Ascending aorta (tissue), 2 donors: ENCODE measurements at places on chromosomes 3 and 15.

GRCh38 chr3:67858492-67858891, 204.1 kb upstream of the SUCLG2 start:
- no peak overlapping the region for H3K4me3 ChIP-seq
- H3K4me1 ChIP-seq: no peaks in the 10 kb centered on the region
- H3K27me3 ChIP-seq: no peaks in the 10 kb centered on the region
- H3K36me3 ChIP-seq: no peaks in the 10 kb centered on the region

GRCh38 chr3:143979813-143980212, 8.2 kb downstream of the DIPK2A start:
- H3K27me3 ChIP-seq: no peaks in the 10 kb centered on the region
- no peaks in the 10 kb centered on the region for H3K36me3 ChIP-seq
- no peak overlapping the region for H3K4me3 ChIP-seq
- no peak for DNase-seq

DNA sequence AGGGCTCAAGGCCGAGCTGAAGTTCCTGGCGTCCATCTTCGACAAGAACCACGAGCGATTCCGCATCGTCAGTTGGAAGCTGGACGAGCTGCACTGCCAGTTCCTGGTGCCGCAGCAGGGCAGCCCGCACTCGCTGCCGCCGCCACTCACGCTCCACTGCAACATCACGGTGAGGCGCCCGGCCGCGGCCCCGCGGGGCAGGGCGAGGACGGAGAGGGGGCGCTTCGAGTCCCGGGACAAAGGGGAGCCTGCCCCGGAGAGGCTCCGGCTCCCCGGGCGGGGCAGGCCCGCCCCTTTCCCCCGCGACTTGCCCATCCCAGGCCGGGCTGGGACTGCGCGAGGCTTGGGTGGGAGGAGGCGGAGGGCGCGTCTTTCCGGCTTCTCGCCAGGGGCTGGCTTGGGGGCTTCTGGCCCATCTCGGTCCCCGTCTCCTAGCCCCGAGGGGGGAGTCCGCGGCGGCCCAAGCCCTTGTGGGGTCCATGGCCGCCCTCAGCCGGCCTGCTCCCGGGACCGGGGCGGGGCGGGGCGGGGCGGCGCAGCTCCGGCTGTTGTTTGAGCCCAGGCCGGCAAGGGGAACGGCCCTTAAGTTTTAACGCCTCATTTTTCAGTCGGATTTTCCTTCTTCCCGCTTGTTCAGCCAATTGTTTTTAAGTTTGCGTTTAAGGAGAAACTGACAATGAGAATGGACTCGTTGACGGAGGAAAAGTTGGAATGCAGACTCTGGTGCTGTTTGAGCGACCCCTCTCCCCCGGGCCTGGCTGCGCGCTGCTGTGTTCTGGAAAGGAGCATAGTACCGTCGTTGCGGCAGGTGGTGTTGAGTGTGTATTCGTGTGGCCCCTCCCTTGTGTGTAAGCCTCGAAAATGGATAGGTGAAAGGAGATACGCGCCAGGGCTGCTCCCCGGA, 683 bp downstream of the UBE2Q2 start:
- H3K4me3 ChIP-seq: peak overlapping the region; percentile 80
- no peaks in the 10 kb centered on the region for H3K36me3 ChIP-seq
- peaks cover 5% of the 10 kb centered on the region for H3K4me1 ChIP-seq
- no peaks in the 10 kb centered on the region for H3K27me3 ChIP-seq
- peak; percentile 74 for DNase-seq
- H3K27ac ChIP-seq: peak overlapping the region; percentile 97

DNA sequence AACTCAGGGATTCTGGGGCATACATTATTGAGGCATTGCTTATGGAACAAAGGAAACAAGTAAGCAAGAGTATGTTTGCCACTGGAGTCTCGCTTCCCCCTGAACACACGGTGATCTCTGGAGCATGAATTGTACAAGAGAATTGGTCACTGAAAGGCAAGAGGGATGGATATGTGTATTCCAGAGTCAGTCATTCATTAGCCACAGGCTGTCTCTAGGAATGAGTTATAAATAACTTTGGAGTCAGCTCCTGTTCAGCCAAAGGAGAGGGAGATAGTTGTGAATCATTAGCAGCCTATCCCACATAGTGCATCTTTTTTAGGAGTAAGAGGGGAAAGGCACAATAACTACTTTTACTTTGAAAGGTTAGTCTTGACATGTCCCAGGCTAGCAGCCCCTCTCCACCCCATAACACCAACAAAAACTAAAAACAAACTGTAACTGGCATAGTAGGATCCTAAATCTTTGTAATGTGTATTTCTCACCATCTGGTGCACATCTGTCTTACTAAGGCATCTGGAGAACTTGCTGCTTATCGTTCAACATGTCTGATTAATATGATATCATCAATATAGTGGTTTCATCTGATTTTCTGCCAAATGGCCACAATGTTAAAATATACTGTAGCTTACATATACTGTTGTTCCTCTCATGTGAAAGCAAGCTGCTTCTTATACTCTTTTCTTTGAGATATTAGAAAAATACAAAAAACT, 462.2 kb downstream of the GRM7 start:
- H3K4me1 ChIP-seq: no peaks in the 10 kb centered on the region
- no peaks in the 10 kb centered on the region for H3K36me3 ChIP-seq
- no peaks in the 10 kb centered on the region for H3K27me3 ChIP-seq
- no peak overlapping the region for H3K27ac ChIP-seq
- no peak for DNase-seq

DNA sequence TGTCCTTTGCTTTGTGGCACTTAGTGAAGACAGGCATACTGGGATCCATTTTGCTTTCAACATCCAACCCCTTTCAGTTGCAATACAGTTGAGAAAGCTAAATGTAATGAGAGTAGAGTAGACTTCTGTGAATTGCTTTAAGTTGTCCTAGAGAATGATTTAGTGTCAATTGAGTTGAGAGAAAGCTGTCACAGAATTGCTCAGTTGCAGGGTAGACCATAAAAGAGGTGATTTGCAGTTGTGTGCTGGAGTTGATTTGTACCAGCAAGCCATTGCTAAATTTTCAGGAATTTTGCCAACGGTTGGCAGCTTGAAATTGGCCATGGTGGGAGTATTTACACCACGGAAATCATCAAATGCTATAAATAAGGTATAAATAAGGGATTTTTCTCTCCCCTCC, 2.2 kb downstream of the ABHD5 start:
- no peak for DNase-seq
- H3K27ac ChIP-seq: no peak overlapping the region
- H3K36me3 ChIP-seq: no peaks in the 10 kb centered on the region

- H3K36me3 ChIP-seq: no peaks in the 10 kb centered on the region
- H3K4me3 ChIP-seq: no peak overlapping the region
- DNase-seq: no peak
- peaks cover 14% of the 10 kb centered on the region for H3K4me1 ChIP-seq
- H3K27me3 ChIP-seq: no peaks in the 10 kb centered on the region
Observed at GRCh38 chr3:42161050-42161935, 70.1 kb downstream of the TRAK1 start.

GRCh38 chr3:78221796-78222195, 1181.9 kb downstream of the ROBO2 start:
- H3K27me3 ChIP-seq: no peaks in the 10 kb centered on the region
- H3K4me1 ChIP-seq: no peaks in the 10 kb centered on the region
- no peaks in the 10 kb centered on the region for H3K36me3 ChIP-seq
- no peak overlapping the region for H3K27ac ChIP-seq
- no peak for DNase-seq

- no peaks in the 10 kb centered on the region for H3K27me3 ChIP-seq
- no peak overlapping the region for H3K27ac ChIP-seq
- H3K4me1 ChIP-seq: no peaks in the 10 kb centered on the region
- no peak overlapping the region for H3K4me3 ChIP-seq
- H3K36me3 ChIP-seq: no peaks in the 10 kb centered on the region
- DNase-seq: no peak
Observed at GRCh38 chr3:183513046-183513706, 42.3 kb downstream of the KLHL6 start.

- DNase-seq: no peak
- no peaks in the 10 kb centered on the region for H3K27me3 ChIP-seq
- no peaks in the 10 kb centered on the region for H3K4me1 ChIP-seq
- no peak overlapping the region for H3K27ac ChIP-seq
- H3K4me3 ChIP-seq: no peak overlapping the region
Observed at GRCh38 chr15:74262625-74263024, 26.5 kb downstream of the CCDC33 start.

GRCh38 chr15:74958908-74959585, 2.5 kb upstream of the RPP25 start:
- H3K27me3 ChIP-seq: no peaks in the 10 kb centered on the region
- peak overlapping the region; percentile 71 for H3K4me3 ChIP-seq
- H3K36me3 ChIP-seq: no peaks in the 10 kb centered on the region
- peaks cover 16% of the 10 kb centered on the region for H3K4me1 ChIP-seq
- DNase-seq: no peak

GRCh38 chr3:48826451-48826850, 21.2 kb downstream of the PRKAR2A start:
- H3K4me3 ChIP-seq: no peak overlapping the region
- DNase-seq: no peak
- peaks cover 18% of the 10 kb centered on the region for H3K4me1 ChIP-seq
- no peaks in the 10 kb centered on the region for H3K27me3 ChIP-seq
- peak overlapping the region; percentile 48 for H3K27ac ChIP-seq
- no peaks in the 10 kb centered on the region for H3K36me3 ChIP-seq

DNA sequence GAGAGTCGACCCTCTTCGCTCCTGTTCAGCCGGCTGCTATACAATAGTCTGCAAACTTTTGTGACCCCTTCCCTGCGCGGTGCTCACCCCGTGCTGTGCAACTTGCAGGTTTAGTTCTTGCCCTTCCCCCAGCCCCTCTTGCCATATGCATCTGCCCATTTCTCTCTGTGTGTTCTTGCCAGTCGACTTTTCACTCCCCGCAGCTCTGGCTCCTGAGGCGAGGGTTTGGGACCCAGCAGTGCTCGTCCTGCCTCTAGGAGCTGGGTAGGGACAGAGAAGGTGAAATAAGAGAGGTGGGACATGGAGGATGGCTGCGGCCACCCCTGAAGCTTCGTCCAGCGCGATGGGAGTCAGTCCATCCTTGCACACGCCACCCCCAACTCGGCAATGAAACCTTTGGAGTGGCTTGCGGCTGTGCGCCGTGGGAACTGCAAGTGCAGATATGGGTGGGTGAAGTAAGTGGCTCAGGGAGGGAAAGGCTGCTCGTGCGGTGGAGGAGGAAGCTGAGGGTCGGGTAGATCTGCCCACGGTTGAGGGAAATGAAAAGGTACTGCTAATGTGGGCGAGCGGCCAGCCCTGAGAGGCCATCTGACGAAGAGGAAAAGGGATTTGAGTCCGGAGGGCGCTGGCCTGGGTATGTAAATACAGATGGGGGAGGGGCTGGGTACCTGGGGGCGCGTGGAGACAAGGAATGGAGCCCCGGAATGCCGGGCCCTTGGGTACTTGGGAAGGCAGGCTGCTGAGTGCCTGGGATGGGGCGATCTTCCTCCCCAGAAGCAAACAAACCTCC, 1.0 kb downstream of the LRRC3B start:
- no peaks in the 10 kb centered on the region for H3K36me3 ChIP-seq
- H3K4me1 ChIP-seq: no peaks in the 10 kb centered on the region
- no peak overlapping the region for H3K27ac ChIP-seq
- no peaks in the 10 kb centered on the region for H3K27me3 ChIP-seq
- DNase-seq: no peak

- peak overlapping the region; percentile 65 for H3K27ac ChIP-seq
- H3K36me3 ChIP-seq: no peaks in the 10 kb centered on the region
- no peak overlapping the region for H3K4me3 ChIP-seq
- H3K4me1 ChIP-seq: peaks cover 46% of the 10 kb centered on the region
Observed at GRCh38 chr3:58035524-58036255, 27.5 kb downstream of the FLNB start.

DNA sequence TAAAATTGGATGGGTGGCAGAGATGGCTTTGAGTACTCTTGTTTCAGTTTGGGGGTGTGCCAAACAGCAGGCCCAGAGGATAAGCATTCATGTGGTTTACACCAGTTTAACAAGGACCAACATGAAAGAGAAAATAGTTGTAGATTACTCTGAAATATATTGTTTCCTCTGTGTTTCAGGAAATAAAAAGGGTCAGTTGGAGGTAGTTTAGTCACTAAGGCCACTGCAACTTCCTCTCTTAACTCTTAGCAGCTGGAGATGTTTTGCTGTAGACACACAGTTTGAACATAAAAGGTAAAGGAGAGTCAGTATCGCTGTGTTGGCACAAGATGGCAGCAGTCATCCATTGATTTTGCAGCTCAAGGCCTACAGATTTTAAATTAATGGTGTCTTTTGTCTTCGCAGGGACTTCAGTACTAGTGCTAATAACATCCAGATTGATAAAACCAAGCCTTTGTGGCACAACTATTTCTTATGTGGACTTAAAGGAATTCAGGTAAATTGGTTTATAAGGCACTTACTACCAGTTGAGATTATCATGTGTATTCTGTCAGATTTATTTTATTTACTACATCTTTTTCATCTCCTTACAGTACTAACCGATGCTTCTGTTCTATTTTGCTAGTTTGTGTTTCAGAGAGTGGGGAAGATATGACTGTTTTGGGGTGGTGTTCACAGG, 65.5 kb downstream of the GALK2 start:
- H3K27ac ChIP-seq: no peak overlapping the region
- no peaks in the 10 kb centered on the region for H3K27me3 ChIP-seq
- H3K36me3 ChIP-seq: no peaks in the 10 kb centered on the region
- peak; percentile 70 for DNase-seq

GRCh38 chr3:107833722-107834416, 257.0 kb downstream of the CD47 start:
- no peak for DNase-seq
- H3K36me3 ChIP-seq: no peaks in the 10 kb centered on the region
- no peaks in the 10 kb centered on the region for H3K4me1 ChIP-seq
- no peaks in the 10 kb centered on the region for H3K27me3 ChIP-seq

GRCh38 chr3:149941186-149941585, 29.5 kb downstream of the PFN2 start:
- H3K27me3 ChIP-seq: no peaks in the 10 kb centered on the region
- no peak overlapping the region for H3K4me3 ChIP-seq
- DNase-seq: no peak

DNA sequence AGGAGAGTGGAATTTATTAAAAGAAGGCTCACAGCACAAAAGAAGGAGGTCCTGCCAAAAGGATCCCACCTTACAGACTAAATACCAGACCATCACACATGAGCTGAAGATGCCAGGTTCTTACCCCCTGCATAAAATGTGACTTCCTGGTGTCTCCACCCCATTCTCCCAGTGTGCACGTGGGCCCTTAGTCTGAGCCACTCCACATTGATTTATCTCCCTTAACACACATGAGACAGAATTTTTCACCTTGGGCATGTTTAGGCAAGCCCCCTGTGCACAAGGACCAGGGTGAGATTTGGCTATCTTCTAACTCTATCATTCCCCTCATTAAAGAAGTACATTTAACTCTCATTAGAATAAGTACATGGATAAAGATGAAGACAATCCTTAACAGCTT, 916.7 kb downstream of the PLOD2 start:
- DNase-seq: no peak
- no peaks in the 10 kb centered on the region for H3K36me3 ChIP-seq
- H3K4me1 ChIP-seq: no peaks in the 10 kb centered on the region
- H3K27me3 ChIP-seq: no peaks in the 10 kb centered on the region
- no peak overlapping the region for H3K27ac ChIP-seq
- no peak overlapping the region for H3K4me3 ChIP-seq

- no peak overlapping the region for H3K4me3 ChIP-seq
- H3K27me3 ChIP-seq: no peaks in the 10 kb centered on the region
Observed at GRCh38 chr3:42276141-42277132, 10.5 kb upstream of the CCK start.

GRCh38 chr3:19711160-19711782, 222.7 kb downstream of the EFHB start:
- no peaks in the 10 kb centered on the region for H3K27me3 ChIP-seq
- no peak overlapping the region for H3K27ac ChIP-seq
- no peak for DNase-seq
